CD4-positive, alpha-beta T cell treated with Interleukin-15 for 1 hour (primary cell): ENCODE measurements at places on chromosomes 5 and 9.

- no peak for DNase-seq
Measured at GRCh38 chr5:15680455-15680854, 180.5 kb downstream of the FBXL7 start.

GRCh38 chr9:93301911-93302541 lies 118.1 kb downstream of the WNK2 start:
- peak; percentile 11 for DNase-seq

GRCh38 chr5:171820561-171820960 lies 34.9 kb downstream of the SMIM23 start:
- DNase-seq = no peak

- peak; percentile 69 for DNase-seq
Measured at GRCh38 chr9:137028263-137029057, 423 bp upstream of the ABCA2 start.

DNA sequence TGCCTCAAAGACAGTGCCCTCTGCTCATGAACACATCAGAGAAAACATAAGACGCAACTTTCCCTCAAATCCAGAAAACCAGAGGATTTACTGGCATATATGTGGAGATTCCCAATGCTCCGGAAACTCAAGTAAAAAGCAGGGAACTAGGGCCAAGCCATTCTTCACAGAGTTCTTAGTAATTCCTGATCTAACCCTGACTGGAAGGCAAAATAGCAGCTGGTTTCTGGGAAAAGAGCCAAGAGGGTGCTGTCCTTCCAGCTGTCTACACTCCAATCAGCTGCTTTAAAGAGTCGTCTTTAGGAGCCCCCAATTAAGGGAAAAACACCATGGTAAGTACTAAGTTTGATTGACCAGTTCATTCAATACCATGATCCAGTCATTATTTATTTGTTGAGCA lies 49.6 kb downstream of the GNA14 start:
- DNase-seq = no peak

DNA sequence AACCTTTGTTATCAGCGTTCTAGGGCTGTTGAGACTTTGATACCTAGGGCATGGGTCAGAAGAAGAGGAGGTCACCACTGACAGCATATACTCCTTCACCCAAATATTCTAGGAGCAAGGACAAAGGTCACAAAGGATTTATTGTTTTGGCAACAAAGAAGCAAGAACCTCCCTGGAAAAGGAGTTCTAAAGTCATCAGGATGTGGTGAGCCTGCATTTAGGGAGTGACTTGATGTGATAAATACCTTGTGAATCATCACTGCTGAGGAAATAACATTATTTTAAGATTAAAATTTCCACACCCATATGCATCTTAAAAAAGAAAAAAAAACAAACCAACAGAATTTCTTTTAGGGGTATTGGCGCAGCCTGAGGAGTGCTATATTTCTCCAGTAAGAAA lies 13.9 kb downstream of the IFNA1 start:
- DNase-seq = no peak

DNA sequence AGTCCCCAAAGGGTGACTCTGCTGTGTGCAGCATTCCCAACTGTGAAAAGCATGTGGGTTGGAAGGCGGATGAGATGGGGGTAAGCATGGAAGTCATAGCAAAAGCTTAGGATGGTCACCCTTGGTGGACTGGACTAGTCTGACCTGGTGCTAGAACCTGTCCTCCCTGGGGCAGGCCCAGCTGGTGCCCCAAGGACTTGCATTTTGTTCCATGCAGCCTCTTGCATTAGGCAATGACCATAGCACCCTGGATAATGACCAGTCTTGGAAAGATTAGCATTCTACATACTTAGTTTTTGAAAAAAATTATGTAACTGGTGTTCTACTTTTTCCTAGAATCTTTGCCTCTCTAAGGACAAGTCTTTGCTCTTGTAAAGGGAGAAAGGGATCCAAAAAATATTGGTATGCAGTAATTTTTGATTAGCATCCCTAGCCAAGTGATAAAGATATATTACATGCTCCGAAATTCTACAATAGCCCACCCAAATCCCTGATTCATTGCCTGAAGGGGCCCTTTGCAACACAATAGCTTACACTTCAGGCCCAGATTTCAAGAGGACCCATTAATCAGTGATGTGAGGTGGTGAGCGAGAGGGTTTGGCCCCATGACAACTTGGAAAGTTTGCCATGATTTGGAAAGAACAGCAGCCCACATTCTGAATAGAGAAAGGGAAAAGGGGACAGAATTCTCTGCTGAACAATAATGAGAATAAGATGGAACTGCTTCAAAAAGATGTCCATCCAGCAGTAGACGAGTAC lies 93.3 kb upstream of the CD180 start:
- no peak for DNase-seq

GRCh38 chr9:34638138-34638445 lies 505 bp upstream of the SIGMAR1 start:
- DNase-seq = no peak

DNA sequence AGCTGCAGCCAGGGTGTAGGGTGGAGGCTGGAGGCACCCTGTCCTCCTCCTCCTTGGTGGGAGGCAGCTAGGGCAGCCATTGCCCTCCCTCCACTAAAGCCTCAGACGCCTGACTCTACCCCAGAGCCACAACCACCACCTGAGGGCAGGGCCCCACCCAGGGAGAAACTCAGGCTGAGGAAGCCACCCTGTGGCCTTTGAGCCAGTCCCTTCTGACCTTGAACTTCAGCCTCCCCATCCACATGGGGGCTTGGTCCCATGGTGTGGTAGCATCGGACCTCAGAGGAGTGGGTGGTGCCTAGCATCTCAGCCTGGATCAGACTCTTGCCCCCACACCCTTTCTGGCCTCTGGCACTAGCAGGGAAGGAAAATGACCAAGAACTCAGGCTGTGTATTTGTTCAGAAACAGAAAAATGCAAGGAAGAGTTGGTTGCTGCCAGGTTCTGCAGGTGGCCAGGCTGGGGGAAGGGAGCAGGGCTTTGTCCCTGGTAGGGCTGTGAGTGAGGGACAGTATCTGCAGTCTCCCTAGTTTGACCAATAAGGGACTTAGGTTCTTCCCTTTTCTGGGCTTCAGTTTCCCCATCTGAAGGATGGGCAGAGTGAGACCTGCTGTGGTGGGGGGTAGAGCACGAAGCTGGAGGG lies 3.2 kb downstream of the DAB2IP start:
- no peak for DNase-seq

GRCh38 chr5:42005561-42006153 lies 80.6 kb downstream of the FBXO4 start:
- DNase-seq = no peak

DNA sequence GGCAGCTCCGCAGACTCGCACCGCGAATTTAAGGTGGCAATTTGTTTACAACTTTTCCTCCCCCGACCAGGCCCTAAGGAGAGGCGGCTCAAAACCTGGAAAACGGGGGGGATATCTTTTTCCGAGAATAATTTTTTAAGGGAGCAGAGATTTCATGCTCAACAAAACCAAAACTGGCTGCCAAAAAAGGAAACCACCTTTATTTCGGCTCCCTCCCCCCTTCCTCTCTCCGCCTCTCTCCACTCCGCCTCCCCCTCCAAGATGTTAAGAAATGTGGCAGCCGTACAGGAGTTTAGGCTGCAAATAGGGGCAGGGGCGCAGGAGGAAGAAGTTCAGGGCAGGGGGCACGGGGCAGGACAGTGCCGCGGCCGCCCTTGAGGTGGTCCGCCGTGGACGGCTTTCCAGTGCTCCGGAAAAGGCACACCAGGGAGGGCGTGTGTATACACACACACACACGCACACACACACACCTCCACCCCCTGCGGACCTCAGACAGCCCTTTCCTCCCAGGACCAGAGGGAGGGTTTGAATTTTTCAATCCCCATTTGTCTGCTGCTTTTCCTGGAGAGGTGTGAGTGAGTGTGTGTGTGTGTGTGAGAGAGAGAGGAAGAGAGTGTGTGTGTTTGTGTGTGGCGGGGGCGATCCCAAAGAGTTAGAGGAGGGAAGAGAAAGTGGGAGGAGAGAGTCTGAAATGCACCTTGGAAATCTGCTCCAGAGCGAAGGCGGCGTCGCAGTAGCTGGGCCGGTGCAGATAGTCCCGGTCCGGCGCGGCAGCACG lies 9.1 kb downstream of the PTCH1 start:
- DNase-seq = peak; percentile 35

GRCh38 chr5:121503111-121503840 lies 348.4 kb upstream of the FTMT start:
- DNase-seq = no peak

GRCh38 chr9:105305856-105306255 lies 61.4 kb downstream of the SLC44A1 start:
- no peak for DNase-seq

DNA sequence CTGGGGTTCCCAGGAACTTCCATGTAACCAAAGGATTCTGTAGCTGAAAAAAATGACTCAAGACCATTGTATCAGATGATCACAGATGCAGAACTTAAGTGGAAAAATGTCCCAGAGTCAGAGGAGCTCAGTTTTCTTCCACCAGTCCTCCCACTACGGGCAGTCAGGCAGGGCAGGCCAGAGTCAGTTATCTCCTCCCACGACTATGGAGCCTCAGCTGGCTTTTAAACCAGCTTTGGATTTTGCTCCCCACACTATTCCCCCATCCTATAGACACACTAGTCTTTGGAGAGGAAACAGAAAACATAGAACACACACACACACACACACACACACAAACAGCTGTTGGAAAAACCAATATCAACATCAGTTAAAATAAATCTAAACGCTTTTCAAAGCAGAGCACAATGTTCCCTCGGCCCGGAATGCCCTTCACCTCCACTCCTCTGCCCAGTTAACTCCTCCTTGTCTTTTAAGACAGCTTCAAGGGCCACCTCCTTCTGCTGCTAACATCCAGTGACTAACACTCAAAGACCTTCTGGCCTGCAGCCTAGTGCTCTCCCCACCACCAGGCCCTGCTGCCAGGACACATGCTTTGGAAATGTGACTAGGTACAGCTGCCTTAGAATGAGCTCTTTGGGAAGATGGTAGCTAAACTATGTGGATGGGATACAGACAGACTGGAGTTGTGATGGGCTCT lies 56.8 kb downstream of the NIPAL4 start:
- DNase-seq = no peak

GRCh38 chr5:139708877-139709581 lies 60.9 kb downstream of the CXXC5 start:
- no peak for DNase-seq

DNA sequence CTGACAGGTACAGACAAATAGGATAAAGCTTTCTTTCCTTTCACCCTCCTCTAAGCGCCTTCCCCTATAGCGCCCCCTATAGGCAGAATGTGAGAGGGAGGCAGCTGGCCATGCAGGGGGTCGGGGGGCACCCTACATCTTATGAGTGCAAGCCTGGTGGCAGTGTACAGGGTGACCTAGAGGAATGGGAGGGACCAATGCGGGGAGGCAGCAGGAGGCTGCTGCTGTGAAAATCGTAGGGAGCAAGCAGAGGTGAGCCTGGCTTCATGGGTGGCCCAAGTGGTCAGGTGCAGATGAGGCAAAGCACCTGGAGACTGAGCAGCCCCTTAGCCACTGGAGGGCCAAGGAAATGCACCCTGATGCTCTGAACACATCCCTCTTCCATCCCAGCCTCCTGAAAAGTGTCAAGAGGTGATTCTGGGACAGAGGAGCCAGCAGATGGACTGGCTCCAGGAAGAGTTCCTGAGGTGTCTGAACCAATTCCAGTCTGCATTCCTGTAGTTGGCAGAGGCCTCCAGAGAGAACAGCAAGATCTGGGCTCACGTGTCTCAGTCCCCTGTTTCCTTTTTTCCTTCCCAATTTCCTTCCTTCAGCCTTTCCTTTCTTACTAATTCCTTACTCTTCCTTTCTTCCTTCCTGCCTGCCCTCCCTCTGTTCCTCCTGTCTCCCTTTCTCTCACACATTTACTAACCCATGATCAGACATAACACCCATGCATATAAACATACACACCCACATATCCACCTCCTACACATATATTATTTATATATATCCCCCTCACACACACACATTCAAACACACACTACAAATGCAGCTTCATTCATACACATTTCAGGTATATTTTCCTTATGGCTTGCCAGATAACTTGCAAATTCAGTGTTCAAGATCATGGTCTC lies 32.8 kb upstream of the GALNT10 start:
- DNase-seq = no peak

GRCh38 chr5:122424132-122424531 lies 112.1 kb downstream of the SNCAIP start:
- no peak for DNase-seq

- DNase-seq = no peak
Measured at GRCh38 chr5:54721951-54722654, 204.5 kb downstream of the SNX18 start.

GRCh38 chr5:36066001-36066539 lies 612 bp downstream of the UGT3A2 start:
- no peak for DNase-seq

DNA sequence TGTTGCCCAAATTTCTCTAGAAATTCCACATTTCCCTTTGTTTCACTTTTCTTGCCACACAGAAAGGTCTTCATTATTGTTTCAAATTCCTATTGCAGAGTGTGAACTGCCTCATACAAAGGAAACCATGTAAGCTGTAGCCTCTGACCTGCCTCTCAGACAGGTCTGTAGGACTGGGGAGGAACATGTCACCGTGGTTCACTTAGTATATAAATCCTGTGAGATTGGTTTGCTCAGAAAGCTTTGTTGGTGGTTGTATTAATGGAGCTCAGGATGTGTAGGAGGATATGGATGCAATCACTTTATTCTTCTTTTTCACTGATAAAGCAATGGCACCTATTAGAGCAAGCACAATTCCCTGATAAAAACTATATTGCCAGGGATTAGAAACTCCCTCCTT lies 4.2 kb downstream of the SGCD start:
- no peak for DNase-seq

DNA sequence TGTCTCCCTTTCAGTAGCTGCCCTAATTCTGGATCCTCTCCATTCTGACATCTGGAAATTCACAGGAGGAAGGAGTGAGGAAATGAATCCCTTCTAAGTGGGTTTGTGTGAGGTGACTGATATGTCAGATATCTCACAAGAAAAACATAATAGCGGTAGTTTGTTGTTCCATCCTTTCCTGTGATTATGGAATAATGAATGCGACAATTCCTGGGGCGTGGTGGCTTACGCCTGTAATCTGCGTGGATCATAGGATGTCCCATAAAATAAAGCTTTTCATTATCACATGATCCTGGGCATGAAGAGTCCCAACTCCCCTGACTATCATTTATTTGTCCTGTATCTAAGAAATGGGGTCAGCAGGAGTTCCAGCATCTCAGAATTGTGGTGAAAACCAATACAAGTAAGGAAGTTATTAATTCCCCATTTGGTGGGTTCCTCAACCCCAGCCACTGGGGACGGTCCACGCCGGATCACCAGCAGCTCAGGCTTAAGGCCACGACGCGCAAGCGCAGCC lies 375 bp upstream of the C5orf24 start:
- DNase-seq = no peak

- no peak for DNase-seq
Measured at GRCh38 chr9:18798106-18798505, 234.9 kb downstream of the SAXO1 start.

- no peak for DNase-seq
Measured at GRCh38 chr9:21945606-21946005, 48.6 kb downstream of the CDKN2A start.

GRCh38 chr9:129382281-129383018 lies 204.4 kb upstream of the IER5L start:
- DNase-seq = no peak

- peak; percentile 82 for DNase-seq
Measured at GRCh38 chr9:93450945-93451815, at the start of gene FAM120A. TSS of gene FAM120A (plus strand) at chr9:93451685. CDS start at chr9:93451916, 231 bp downstream.

GRCh38 chr5:54450542-54450941 lies 5.0 kb upstream of the HSPB3 start:
- no peak for DNase-seq

- DNase-seq = no peak
Measured at GRCh38 chr5:78907255-78907891, 77.7 kb downstream of the ARSB start.
